Activated naive CD4-positive, alpha-beta T cell treated with anti-CD3 and anti-CD28 coated beads, Interleukin-2, amount 50 U/mL, for 16 hours (primary cell): ENCODE measurements at places on chromosomes 2 and 18.

GRCh38 chr18:74184875-74185274 lies 36.6 kb downstream of the TIMM21 start:
- no peak for DNase-seq

DNA sequence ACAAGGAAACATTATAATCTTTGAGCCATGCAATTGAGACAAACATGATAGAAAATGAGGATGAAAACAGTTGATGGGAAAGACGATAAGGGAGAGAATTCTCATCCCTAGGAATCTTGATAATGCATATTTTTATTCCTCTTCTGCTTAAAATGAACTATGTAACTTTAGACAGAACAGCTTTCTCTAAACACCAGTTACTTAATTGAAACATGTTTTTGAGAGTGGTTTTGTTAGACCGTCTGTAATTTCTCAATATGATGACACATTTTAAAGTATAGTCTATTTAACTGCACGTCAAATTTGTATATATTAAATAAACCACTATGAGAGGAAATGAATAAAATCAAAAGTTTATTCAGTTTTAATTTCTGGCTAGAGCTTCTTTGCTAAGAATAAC lies 1453.9 kb upstream of the NXPH2 start:
- DNase-seq = no peak

GRCh38 chr2:170113168-170113894 lies 64.6 kb upstream of the MYO3B start:
- no peak for DNase-seq

DNA sequence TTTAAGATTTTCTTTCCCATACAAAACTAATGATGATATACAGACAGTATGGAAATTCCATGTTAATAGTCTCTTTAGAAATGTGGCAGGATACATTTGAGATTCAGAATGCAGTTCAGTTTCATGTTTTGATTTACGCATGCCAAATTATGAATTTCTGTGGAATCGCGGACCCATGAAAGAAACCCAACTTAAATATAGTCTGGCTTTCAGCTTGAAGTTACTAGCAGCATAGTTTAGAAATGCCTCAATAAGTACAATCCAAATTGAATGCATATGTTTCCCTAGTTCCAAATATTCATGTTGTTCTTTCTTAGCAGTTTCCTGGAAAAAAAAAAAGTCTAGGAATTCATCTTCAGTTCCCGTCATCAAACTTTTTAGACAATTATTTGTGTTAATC lies 164.1 kb upstream of the RASGRP3 start:
- DNase-seq = no peak

DNA sequence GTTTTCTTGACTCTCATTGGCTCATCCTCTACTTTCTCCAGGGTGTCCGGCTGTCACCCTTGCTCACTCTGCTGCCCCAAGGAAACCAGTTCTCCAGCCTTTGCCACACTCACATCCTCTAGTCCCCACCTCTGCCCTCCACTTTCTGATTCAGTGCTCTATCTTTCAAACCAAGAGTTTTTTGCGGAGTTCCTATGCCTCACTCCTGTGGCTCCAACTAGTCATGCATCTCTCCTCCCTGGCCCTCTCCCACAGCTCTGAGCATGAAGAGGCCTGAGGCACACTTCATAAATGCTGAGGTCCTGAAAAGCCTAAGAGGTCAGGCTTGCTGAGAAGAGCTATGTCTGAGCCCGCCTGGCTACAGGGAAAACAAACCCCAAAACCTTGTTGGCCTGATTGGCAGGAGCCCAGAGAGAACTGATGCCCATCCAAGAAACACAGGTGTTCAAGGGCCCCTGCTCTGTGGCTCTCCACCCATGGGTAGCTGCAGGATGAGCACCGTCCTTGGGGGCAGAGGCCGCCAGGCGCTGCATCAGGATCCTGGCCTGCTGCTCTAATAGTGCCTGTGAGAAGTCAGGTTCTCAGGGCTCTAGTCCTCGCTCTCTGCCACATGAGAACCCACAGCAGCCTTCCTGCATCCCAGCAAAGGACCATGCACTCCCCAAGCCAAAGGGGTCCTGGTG lies 42.1 kb downstream of the HS1BP3 start:
- DNase-seq = peak; percentile 2

DNA sequence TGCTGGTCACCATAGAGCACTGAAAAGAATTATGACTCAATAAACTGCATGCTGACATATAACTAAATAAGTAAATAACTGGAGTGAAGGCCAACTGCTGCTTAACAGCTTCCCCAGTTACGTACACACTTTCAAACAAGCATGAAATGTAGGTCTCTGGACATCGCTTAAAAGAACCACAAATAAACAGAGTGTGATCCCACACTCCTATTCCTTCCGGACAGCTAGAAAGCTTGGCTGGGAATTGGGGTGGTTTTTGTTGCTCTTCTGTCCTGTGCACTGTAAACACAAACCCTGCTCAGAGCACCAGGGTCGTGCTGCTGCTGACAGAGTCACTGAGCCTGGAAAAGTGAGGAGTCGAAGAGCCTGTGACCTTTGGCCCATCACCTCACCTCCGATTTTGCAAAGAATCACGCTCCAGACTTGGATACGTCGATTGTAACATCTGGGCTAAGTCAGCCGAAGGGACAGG lies 162.7 kb upstream of the NT5C1B start:
- DNase-seq = no peak

GRCh38 chr2:52402128-52402527 lies 1365.5 kb upstream of the CHAC2 start:
- no peak for DNase-seq

- peak; percentile 31 for DNase-seq
Observed at GRCh38 chr2:86807468-86808275, 17.0 kb upstream of the CD8A start.
